Endothelial cell (in vitro differentiated cells): ENCODE measurements at places on chromosomes 1 and 21. TPM values are rescaled to one million over a fixed set of nuclear protein-coding genes. Genes with fewer than 3 reads are reported as not detected.
A peak's percentile ranks its signal among the peaks of the same experiment; 100 is the strongest.

GRCh38 chr1:233668725-233669294 is 54.9 kb downstream of the KCNK1 start:
- DNase-seq: no peak

DNA sequence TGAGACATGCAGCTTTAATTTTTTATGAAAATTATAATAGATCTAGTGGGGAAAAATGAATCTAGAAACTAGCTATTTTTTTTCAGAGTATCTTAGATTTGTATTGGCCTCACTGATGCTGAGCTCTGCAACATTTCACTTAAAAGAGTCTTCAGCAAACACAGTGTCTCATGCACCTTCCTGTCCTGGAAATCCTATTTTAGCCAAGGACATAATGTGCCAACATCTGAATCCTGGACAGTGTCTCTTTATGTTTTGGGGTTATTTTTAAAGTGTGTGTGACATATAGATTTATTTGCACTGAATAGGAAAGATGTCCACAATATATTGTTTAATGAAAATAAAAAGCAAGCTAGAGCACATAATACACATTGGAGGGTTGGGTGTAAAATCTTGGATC is 199.1 kb upstream of the FMN2 start:
- DNase-seq: no peak

- DNase-seq: no peak
Measured at GRCh38 chr1:88289401-88290102, 394.5 kb upstream of the PKN2 start.

PLEKHN1 gene
- not detected for total RNA-seq

- DNase-seq: no peak
Measured at GRCh38 chr1:55468142-55468795, 253.1 kb upstream of the USP24 start.

ALG6 gene
- 14.9 TPM for total RNA-seq

IFFO2 gene
- 16.7 TPM for total RNA-seq

GRCh38 chr1:167824163-167824794 is 89.7 kb downstream of the ADCY10 start:
- DNase-seq: no peak

- DNase-seq: no peak
Measured at GRCh38 chr1:223831755-223832636, 13.8 kb downstream of the TP53BP2 start.

DNA sequence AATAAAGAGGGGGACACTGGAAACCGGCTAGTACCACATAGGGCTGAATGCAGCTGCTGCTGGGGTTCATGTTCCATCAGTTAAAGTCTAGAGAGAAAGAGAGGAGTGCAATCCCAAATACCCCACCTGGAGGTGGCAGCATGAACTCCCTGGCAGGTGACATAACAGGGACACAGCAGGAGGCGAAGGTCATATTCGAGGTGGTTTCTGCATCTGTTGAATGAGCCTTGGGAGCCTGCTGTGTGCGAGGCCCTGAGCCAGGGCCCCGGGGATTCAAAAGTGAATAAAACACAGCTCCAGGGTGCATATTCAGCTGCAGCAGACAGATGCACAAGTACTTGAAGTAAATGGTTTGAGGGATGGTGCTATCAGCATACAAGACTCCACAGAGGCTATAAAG is 456.8 kb downstream of the SETD4 start:
- DNase-seq: no peak

DNA sequence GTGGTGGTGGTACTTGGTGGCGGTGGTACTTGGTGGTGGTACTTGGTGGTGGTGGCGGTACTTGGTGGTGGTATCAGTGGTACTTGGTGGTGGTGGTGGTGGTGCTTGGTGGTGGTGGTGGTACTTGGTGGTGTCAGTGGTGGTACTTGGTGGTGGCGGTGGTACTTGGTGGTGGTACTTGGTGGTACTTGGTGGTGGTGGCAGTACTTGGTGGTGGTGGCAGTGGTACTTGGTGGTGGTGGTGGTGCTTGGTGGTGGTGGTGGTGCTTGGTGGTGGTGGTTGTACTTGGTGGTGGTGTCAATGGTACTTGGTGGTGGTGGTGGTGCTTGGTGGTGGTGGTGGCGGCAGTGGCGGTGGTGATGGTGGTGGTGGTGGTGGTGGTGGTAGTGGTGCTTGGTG is 20.2 kb downstream of the COQ8A start:
- no peak for DNase-seq

DNA sequence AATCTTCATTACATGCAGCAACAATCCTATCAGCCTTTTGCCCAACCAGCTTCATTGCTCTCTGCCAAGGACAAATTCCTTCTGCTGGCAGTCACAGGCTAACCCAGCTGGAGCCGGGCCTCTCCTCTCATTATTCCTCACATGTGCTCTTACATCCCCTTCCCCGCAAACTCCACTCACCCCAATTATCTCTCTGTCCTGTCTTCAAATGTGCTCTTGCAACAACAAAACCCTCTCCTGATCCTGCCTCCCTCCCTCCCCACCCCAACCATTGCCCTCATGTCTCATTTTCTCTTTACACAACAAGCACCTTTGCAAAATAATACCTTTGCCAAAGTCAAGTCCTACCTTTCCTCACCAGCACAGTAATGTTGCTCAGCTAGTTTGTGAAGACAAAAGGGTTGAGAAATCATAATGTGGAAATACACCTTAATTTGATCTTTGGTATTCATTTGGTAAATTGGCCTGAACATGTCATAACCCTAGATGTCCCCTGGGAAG is 36.0 kb upstream of the DHCR24 start:
- no peak for DNase-seq

- no peak for DNase-seq
Measured at GRCh38 chr1:193614817-193615216, 428.4 kb upstream of the B3GALT2 start.

DNA sequence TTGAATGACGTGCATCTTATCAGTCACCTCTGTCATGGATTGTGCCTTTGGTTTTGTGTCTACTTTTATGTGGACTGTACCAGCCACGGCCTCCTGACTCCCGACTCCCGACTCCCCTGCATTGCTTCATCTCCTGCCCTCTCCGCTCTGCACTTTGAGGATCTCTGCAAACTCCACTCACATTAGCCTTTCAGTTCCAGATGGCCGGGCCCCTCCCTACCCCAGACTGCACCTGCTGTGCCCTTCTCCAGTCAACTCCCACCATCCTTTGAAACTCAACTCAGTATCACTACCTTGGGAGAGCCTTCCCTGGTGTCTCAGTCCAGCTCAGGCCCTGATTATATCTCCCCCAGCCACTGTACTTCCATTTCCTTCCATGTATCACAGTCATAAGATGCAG is 71.4 kb downstream of the MDM4 start:
- DNase-seq: no peak

DNA sequence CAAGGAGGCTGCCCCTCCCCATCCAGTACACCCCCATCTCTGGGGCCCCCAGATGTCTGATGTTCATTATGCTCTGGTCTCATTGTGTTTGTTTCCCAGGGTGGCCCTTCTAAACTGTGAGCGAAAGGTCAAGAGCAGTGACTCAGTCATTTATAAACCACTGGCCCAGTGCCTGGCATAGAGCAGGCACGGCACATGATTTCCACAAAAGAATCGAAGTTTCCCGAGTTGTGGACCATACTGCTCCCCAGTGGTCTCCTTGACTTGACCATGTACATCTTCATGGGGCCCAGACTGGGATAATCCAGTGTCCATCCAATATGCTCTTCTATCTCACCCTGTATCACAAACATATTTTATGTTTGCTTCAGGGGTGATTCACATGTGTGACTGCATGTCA is 153.3 kb downstream of the NR5A2 start:
- DNase-seq: no peak

ARTN gene
- 0.67 TPM for total RNA-seq

ROR1 gene
- total RNA-seq: 6.7 TPM

DNA sequence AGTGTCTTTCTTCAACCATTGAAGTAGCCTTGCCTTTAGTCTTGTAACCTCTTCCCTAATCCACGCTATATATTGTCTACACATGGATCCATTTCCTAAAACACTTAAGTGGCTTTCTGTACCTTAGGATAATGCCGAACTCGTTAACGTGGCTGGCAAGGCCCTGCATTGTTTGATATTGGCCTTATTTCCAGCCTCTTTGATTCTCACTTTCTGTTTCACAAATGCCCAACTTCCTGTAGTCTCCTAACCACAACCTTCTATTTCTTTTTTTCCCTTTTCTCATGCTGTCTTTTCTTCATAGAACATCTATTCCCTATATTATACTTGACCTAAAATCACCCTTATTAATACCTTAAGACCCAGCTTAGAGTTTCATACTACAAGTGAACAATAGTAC is 536.0 kb downstream of the LMO4 start:
- no peak for DNase-seq

GRCh38 chr21:42107177-42107880 is 36.2 kb downstream of the UMODL1 start:
- no peak for DNase-seq

TCHHL1 gene
- total RNA-seq: not detected

- DNase-seq: no peak
Measured at GRCh38 chr1:172293429-172293828, 127.1 kb upstream of the C1orf105 start.

GRCh38 chr1:19124273-19124672 is 85.8 kb downstream of the UBR4 start:
- no peak for DNase-seq

GRCh38 chr1:219752645-219753044 is 139.7 kb upstream of the ZC3H11B start:
- DNase-seq: no peak

LCE4A gene
- not detected for total RNA-seq

SPATC1L gene
- 25.3 TPM for total RNA-seq

GRCh38 chr1:22089134-22089571 is 36.6 kb downstream of the CDC42 start:
- no peak for DNase-seq

GRCh38 chr1:116002781-116003420 is 26.6 kb downstream of the SLC22A15 start:
- DNase-seq: no peak

VPS72 gene
- 83.5 TPM for total RNA-seq

GRCh38 chr1:111201275-111202090 is 1.0 kb upstream of the DENND2D start:
- DNase-seq: no peak

DNA sequence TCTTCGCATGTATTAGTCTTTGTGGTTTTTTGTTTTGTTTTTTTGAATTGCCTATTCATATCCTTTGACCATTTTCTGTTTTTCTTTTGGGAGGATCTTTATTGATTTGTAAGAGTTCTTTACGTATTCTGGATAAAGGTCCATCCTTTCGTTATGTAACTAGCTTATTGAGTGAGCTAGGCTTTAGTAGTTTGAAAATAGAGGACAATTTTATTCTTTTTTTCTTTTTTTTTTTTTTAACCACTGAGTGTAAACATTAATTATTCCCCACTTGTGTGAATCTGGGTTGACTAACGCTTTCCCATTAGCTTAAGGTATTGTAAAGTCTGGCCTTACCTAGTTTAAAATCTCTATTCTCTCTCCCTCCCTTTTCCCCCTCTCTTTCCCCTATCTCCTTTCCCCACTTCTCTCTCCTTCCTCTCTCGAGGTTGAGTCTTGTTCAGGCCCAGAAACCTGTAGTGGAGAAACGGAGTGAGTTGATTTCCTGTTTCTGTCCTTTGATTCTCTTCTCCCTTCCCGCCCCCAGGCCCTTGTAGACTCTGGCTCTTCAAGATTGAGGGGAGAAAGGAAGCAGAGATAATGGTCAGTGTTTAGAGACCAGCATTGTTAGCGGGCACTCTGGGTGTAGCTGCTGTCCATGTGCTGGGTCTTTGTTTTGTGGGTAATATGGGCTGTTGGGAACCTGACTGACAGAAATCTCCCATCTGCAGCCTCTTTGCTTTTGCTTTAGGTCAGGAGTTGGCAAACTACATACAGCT is 1.5 kb downstream of the MORC3 start:
- DNase-seq: peak; percentile 43

DNA sequence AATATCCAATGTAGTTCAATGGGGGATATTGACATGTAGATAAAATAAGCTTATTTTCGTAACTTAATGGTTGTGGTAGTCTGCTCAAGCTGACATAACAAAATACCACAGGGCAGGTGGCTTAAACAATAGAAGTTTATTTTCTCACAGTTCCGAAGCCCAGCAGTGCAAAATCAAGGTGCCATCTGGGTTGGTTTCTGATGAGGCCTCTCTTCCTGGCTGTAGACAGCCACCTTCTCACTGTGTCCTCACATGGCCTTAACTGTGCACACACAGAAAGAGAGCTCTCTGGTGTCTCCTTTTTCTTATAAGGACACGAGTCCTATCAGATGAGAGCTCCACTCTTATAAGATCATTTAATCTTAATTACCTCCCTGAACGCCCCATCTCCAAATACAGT is 64.8 kb upstream of the IPO9 start:
- no peak for DNase-seq

HPCA gene
- total RNA-seq: not detected

DNA sequence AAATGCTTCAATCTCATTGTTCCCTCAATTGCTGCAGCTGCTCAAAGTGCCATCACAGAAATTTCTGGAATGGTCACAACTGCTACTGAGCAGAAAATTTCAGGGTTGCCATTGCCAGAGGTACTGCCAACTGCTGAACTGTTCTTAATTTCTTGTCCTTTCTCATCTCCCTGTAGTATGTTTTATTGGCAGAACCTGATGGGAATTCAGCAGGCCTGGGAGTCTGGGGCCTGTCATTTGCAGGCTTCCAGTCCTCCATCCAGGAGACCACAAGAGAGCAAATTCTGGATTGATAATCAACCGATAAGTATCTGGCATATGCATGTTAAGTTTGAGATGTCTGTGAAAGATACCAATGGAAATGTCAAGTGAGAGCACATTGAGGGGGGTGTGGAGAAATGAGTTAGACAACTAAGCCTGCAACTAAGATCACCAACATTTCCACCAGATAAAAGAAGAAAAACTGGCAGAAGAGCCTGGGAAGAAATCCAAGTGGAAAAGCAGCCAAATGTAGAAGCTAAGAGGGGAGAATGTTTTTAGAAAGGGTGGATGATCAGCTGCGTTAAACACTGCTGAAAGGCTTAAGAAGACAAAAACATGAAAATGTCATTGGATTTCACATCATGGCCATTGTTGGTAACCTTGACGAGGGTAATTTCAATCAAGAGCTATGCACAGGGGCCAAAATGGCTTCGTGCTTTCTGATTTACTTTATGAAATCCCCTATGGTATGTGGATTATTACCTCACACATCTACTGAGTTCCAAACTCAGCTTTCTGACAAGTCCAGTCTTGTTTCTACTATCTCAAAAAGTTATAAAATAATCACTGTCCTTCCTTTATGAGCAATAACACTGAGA is 648.1 kb downstream of the PLPP3 start:
- no peak for DNase-seq

GRCh38 chr1:2874607-2875480 is 73.4 kb upstream of the TTC34 start:
- no peak for DNase-seq

GRCh38 chr1:78388275-78388674 is 102.5 kb upstream of the PTGFR start:
- no peak for DNase-seq

KPRP gene
- not detected for total RNA-seq

LCE1A gene
- not detected for total RNA-seq

ITLN2 gene
- total RNA-seq: 118 TPM
